ENCODE measurements at places on chromosomes 1 and 21.

GRCh38 chr1:28855469-28855951 is 43.5 kb downstream of the OPRD1 start:
- no peak for DNase-seq

GRCh38 chr1:205581321-205581980 is 50.4 kb downstream of the ELK4 start:
- DNase-seq = no peak

DNA sequence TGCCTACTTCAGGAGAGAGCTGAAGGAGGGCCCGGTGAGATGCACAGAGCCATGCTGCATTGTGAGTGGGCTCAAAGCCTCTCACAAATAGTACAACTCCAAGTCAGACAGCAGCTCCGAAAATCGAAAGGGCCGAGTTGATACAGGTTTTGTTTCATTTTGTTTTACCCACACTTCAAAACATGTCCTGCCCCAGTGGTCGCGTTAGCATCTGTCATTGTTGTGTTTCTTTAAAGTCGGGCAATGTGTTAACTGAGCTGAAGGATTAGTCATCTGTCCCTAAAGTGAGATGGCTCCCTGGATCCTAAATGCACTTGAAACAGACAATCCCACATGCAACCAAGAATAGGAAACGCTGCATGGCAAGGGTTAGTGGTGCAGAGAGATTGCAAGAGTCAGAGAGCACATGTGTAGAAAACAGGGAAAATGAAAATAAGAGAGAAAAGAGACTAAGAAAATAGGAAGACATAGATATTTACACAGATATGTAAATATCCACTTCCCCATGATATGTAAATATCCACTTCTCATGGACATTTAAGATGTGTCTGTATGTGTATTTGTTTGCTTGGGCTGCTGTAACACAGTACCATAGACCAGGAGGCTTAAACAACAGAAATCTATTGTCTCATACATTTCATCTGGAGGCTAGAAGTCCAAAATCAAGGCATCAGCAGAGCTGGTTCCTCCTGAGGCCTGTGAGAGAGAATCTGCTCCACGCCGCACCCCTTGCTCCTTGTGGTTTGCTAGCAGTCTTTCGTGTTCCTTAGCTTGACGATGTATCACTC is 131.4 kb upstream of the RAB4A start:
- no peak for DNase-seq

DNA sequence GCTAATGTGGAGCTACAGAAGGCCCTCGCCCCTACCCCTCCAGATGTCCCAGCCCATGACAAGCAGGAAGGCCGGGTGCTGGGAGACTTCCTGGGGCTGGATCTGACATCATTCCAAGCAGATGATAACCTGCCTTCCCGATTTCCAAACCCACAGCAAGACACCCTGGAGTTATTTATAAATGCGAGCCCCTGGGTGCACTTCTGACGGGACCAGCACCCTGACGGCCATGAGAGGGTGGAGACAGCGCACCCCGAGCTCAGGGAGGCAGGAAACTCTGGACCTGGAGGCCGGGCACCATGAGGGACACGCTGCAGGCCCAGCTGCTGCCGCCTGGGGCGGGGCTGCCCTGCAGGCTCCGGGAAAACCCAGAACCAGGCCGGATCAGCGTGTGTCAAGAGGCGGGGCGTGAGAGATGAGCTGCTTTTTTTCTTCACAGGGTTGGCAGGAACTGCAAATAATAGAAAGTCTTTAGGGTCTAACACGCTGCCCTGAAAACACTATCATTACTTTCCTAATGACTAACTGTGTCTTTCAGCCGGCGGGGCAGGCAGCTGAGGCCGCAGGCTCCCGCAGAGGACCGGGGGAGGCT is 2.5 kb upstream of the PCBP3 start:
- DNase-seq = peak; percentile 86

GRCh38 chr21:26833460-26833939 is 11.7 kb downstream of the ADAMTS1 start:
- no peak for DNase-seq

- DNase-seq = no peak
Observed at GRCh38 chr1:221439008-221439746, 302.7 kb downstream of the DUSP10 start.

- peak; percentile 36 for DNase-seq
Observed at GRCh38 chr1:45953934-45954847, 150.8 kb downstream of the MAST2 start.

GRCh38 chr1:86119214-86119764 is 37.3 kb downstream of the COL24A1 start:
- no peak for DNase-seq

- no peak for DNase-seq
Observed at GRCh38 chr21:39523399-39523798, 71.6 kb downstream of the SH3BGR start.

- DNase-seq = no peak
Observed at GRCh38 chr1:197351821-197352440, 83.9 kb downstream of the CRB1 start.

- no peak for DNase-seq
Observed at GRCh38 chr1:244768804-244769203, 66.7 kb upstream of the COX20 start.

GRCh38 chr21:37165586-37165985 is 92.5 kb downstream of the TTC3 start:
- no peak for DNase-seq

GRCh38 chr1:172845371-172845770 is 186.5 kb downstream of the FASLG start:
- no peak for DNase-seq

GRCh38 chr21:36155603-36156338 is 853 bp upstream of the DOP1B start:
- DNase-seq = peak; percentile 85

DNA sequence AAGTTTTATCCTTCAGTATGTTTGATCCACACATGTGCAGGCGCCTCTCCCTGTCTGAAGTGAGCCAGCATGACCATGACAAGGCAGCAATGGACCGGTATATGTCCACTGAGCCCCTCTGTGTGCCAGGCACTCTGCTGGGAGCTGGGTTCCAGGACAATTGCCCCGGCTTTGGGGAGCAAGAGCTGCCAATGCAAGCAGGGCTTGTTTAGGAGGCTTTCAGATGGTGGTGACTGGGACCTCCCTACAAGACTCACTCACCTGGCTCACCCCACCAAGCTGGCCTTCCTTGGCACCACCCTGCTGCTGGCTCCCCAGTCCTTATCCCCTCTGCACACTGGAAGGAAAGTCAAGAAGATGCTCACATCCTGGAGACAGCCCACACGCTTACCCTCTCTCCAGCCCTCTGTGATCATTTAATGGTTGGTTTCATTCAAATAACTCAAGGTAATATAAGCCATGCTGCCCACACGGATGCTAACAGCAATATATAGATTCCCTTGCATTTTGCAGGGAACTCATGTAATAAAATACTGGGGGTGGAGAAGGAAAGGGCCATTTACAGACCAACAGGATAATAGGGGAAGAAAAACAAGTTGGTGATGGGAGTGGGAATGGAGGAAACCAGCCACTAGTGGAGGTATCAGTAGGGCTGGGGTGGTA is 23.6 kb downstream of the KCND3 start:
- peak; percentile 85 for DNase-seq

GRCh38 chr1:8317647-8318381 is at the start of gene SLC45A1:
SLC45A1 (plus strand) TSS chr1:8318114; CDS start chr1:8324330, 6,216 bp downstream.
- peak; percentile 84 for DNase-seq

DNA sequence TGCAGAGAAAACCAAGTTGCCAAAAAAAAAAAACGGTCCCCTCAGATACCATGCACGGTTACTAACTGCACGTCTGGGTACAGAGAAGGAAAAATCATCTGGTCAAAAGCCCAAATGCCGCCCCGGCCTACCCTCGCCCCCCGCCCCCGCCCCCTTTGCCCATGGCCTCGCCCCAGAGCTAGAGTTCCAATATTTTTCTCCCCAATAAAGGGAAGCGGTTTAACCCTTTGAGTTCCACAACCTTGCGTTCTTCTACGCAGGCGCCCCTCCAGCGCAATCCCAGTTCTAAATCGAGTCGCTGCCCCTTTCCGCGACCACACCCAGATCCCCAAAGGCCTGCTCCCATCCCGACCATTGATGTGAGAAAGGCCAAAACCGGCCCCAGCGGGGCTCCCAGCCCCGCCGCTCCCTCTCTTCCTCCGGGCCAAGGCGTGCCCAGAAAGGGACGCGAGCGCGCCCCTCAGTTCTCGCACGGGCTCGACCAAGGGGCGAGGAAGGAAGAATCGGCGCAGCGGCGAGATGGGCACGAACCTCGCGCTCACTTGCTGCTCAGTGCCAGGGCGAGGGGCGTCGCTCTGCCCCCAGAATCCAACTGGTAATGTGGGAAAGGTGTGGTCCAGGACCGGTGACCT is 797 bp downstream of the WDR47 start:
- no peak for DNase-seq

DNA sequence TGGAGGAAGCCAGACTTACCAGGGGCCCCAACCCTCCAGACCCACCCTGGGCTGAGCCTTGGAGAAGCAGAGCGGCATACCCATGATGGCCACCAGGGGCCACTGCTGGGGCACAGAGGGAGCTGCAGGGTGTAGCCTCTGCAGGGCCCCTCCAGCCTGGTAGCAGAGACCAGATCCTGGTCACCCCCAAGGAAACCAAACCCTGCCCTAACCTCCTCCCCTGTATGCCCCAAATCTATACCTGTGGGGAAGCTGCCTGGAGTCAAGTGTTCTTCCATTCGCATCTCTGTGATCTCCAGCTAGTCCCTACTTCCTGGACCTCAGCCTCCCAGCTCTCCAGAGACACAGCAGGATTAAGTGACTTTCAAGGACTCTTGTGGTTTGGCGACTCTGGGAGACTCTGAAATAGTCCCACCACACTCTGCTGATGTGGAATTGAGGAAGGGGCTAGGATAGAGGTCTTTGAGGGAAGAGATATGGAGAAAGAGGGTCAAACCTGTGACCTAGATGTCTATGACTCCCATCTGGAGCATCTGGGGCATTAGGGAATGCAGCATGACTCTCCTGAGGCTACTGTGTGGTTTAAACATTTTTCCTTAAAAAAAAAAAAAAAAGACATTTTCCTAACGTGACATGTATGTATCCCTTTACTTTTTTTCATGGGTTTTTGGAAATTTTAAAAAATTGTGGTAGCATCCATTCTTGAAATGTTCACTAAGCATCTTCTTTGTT is 119.2 kb upstream of the IPO9 start:
- DNase-seq = no peak

DNA sequence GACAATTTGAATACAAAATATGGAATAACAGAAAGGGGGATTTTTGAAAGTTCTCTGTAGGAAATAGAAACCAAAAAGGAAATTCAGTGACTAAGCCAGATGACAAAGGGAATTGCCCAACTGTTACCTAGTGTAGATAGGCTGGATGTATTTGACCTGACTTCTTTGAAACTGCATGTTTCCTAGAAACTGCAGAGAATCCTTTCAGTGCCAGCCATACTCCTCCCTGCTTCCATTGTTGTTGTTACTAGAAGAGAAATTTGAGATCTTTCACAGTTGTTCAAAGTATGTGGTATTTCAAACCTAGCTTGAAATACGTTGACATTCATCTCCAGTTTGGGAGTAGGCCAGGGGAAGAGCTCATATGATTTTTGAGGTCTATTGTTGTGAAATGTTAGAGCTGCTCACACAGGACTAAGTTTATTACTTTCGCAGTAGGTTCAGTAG is 1.8 kb upstream of the GBP5 start:
- DNase-seq = no peak

DNA sequence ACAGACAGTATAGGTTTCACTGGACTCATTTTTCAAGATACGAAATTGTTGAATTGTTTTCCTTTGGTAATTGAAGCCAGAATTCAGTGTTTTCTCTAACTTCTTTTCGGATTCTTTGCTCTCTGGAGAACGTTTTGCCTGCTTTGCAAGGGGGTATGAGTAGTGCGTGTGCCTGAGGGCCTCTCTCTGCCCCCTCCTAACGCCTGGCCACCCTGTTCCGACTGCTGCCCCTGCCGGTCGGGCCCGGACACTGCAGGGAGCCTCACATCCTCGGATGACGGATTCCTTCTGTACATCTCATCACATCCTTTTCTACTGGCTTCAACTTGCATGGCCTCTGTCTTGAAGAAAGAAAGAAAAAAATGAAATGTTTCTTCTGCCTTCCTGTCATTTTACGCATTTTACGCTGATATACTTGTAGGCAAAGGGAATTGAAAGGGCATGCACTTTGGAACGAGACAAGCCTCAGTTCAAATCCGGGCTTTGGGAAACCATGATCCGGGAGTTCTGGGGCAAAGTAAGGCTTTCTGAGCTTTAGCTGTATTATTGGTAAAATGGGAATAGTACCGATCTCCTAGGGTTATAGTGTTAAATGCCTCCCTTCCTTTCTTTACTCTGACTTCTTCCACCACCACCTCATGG is 65.1 kb downstream of the DISC1 start:
- peak; percentile 57 for DNase-seq

DNA sequence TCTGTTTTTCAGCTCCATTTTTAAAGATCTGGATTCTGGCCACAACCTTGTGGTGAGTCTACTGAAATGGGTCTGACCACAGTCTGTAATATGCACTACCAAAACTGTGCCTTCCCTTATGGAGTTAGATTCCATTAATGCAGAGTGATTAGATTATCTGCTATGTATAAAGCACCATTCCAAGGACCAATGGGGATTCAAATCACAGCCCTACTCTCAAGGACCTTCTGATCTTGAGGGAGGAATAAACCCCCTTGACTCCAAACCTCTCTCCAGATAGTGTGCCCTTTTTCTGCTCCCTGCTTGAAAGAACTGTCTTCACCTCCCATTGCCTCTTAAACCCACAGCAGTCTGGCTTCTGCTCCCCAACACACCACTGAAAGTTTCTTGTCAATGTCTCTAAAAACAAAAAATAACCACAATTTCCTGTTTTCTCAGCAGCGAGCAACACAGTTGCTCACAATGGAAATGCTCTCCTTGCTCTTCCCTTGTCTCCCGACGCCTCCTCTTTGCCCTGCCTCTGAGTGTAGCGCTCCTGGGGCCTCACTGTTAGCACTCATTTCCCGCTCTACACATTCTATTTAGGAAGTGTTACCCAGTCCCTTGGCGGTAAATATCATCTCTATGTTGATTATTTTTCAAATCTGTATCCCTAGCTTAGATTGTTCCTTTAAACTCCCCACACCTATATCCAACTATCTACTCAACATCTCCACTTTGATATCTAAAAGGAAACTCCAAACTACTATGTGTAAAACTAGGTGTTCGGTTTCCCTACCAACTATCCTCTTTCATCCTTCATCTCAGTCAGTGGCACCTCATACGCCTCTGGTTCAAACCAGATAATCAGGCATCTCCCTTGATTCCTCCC is 13.6 kb downstream of the PCNX2 start:
- DNase-seq = no peak

Measured in kidney (tissue), 22 donors.